Hematopoietic multipotent progenitor cell treated with erythropoietin and hydrocortisone succinate and interleukin-3 and kit ligand, for 17 days (in vitro differentiated cells): ENCODE measurements at places on chromosomes 6 and 20.

DNA sequence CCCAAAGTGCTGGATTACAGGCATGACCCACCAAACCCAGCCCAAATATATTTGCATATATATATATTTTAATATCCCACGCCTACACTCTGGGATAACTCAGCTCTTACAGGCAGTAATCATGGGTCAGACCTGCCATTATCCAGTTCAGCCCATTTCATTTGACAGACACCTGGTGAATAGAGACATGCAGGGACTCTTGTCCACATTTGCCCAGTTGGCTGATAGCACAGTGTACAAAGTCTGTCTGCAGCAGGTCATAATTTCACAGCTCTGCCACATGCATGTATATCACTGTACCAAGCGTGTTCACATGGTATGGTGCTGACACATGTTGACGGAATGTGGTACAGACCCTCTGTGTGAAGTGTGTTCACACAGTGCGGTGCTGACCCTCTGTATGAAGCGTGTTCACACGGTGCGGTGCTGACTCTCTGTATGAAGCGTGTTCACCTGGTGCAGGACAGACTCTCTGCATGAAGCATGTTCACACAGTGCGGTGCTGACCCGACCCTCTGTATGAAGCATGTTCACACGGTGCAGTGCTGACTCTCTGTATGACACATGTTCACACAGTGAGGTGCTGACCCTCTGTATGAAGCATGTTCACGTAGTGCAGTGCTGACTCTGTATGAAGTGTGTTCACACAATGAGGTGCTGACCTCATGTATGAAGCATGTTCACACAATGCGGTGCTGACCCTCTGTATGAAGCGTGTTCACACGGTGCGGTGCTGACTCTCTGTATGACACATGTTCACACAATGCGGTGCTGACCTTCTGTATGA lies 10.3 kb upstream of the SERPINB1 start:
- DNase-seq: no peak

DNA sequence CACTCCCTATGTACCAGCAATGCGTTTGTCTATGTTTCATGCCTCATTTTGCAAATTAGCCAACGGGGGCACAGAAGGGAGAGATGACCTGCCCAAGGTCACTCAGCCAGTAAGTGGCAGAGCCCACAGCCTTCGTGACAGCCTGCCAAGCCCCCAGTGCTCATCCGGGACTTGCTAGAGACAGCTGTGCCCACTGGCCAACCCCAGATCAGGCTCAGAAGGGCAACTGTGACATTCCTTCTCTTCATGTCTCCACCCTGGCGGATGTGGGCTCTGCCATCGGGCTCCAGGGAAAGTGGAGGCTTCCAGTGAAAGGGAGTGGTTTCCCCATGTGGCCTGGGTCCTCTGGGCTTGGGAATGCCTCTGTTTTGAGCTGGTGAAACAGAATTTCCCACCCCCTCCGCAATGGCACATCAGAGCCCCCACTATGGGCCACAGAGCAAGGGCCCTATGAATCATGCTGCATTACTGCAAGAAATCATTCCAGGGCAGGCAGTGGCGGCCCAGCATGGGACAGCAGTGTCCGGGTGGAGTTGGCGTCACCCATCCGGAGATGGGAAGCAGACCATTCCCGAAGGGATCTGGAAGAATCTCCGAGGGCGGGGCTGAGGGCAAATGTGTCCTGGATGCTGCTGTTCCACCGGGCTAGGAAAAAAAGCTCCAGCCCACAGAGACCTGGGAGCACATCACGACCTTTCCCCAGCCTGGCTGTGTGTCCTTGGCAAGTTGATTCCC lies 9.1 kb downstream of the RSPO4 start:
- DNase-seq: no peak

DNA sequence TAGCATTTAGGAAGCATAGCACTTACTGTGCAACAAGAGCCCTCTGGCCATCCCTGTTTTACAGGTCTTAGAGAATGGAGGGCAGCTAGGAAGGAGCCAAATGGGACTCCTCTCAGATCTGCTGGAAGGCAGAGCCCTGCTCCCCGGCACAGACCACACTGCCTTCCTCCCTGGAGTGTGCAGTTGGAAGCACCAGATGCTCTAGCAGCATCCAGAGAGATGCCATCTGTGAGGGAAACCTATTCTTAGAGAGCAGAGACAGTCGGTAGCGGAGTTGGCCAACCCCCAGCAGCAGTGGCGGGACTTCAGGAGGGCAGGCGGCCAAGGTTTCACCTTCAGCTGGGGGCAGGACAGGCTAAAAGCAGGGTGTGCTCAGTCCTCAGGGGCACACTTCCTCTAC lies 16.7 kb upstream of the E2F1 start:
- no peak for DNase-seq

DNA sequence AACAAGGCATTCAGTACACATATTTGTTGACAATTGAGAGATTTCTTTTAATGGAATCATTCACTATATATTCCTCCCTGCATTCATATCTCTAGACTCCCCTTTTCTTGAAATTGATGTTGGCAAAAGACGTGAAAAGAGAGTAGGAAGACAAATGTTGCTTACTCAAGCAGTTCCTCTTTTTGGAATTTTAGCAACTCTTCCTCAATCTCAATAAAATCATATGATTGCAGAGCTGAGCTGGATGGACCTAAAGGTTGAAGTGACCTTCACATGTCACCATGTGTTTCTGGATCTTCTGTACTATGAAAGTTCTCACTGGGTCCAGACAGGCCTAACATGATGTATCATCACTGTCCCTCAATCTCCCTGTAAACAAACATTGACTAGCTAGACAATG lies 18.6 kb downstream of the ADGRF1 start:
- no peak for DNase-seq

DNA sequence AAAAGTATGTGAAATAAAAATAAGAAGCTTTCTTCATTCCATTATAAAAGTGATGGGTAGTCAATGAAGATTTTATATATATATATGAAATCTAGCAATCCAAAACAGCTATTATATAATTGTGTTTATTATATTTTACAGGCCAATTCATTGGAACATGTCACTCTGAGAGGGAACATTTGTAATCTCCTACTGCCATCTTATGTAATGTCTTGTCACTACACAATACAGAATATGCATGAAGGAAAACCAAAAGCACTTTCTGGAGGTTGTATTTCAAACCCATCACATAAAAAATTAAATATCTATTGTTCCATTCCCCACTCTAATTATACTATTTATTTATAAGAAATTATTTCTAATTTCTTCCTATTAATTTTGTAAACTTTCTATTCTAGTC lies 31.5 kb upstream of the IRAK1BP1 start:
- DNase-seq: no peak

- no peak for DNase-seq
Observed at GRCh38 chr6:140857739-140858380, 1274.9 kb upstream of the GJE1 start.
